Stimulated activated CD8-positive, alpha-beta memory T cell treated with anti-CD3 and anti-CD28 coated beads, Interleukin-7, amount 100 ng/mL, for 48 hours (primary cell): ENCODE measurements at places on chromosomes 5 and 9.
A peak's percentile ranks its signal among the peaks of the same experiment; 100 is the strongest.

DNA sequence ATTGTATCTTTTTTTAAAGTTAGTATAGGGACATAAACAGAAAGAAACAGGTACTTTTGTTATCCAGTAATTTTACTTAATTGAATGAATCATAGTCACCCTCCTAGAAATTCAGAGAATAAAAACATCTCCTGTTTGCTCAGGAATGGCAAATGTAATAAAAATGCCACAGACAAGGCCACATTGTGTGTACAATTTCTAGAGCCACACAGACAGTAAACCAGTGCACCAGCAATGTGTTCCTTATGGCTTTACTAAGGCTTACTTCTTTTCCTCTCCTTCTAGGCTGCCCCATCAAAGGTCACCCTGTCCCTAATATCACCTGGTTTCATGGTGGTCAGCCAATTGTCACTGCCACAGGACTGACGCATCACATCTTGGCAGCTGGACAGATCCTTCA is 145.5 kb downstream of the SAXO1 start:
- DNase-seq, result no peak

- DNase-seq, result no peak
Observed at GRCh38 chr9:77161966-77162365, 15.4 kb upstream of the VPS13A start.

DNA sequence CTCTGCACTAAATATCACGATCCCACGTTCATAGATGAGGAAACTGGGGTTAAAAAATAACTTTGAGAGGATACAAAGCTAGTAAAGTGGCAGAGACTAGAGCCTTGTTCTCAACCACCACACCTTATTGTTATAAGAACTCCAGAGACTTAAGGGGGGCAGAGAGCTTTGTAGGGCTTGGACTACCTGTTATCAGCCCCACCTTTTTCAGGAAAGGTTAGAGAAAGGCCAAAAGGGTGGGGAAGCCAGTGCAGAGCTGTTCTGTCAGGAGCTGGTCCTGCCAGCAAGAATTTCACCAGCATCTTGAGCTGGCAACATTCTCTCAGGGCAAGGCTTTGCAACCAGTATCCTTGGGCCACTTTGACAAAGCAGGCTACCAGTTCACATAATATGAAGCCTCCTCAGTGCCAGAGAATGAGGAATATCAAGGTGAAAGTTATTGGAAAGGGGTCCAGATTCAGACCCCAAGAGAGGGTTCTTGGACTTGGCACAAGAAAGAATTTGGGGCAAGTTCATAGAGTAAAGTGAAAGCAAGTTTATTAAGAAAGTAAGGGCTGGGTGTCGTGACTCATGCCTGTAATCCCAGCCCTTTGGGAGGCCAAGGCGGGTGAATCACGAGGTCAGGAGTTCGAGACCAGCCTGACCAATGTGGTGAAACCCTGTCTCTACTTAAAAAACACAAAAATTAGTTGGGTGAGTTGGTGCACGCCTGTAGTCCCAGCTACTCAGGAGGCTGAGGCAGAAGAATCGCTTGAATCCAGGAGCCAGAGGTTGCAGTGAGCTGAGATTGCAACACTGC is 66.2 kb upstream of the CLINT1 start:
- DNase-seq, result no peak

GRCh38 chr9:131008909-131009618 is at the start of gene LAMC3:
TSS of gene LAMC3 (plus strand) at chr9:131009174. CDS start at chr9:131009215, 41 bp downstream.
- DNase-seq, result no peak

GRCh38 chr5:110638970-110639902 is 87.2 kb downstream of the TMEM232 start:
- no peak for DNase-seq

DNA sequence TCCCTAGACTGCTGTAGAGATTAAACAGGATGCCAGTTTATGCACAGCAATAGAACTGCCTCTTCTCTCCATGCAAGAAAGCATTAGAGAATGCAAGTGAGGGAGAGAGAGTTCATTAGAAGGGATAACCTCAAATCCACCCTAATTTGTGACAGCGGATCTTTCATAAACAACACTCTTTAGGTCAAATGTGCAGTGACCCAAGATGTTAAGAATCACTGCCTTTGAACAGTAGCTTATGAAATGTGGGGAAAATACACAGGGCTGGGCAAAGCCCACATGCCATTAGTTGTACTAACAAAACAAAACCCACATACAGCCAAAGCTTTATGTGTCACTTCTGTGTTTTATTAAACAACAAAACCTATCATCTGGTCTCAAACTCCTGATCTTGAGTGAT is 36.2 kb upstream of the POU4F3 start:
- no peak for DNase-seq

- no peak for DNase-seq
Observed at GRCh38 chr5:132365213-132365612, 4.3 kb upstream of the SLC22A5 start.

DNA sequence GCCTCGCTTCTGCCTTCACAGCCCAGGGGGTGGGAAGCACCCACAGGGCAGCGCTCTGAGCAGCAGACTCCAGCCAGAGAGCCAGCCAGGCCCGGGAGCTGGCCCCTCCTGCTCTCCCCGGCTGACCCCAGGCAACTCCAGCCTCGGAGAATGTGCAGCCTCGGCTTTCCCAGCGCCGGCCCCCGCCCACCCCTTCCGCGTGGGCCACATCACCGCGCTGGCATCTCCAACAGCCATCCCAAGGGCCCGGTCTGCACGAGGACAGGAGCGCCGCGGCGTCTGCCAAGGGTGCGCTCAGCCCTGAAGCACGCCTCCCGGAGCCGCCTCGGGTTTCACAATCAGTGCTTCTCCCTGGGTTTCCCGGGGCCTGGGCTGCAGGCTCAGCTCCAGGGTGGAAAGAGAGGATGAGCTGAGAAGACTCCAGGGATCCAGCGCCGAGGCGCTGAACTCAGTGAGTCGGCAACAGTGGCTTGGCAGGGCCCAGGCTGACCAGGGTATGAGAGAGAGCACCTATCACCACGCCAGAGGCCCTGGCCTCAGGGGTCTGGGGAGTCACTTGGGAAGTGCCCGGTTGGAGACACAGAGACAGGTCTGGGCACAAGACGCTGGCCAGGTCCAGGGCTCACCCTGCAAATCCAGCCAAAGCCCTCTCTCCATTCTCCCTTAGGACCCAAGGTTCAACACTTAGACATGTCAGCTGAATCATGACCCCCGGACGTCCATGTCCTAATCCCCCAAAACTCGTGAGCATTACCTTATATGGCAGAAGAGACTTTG is 79.6 kb downstream of the ADAMTS2 start:
- DNase-seq, result no peak

DNA sequence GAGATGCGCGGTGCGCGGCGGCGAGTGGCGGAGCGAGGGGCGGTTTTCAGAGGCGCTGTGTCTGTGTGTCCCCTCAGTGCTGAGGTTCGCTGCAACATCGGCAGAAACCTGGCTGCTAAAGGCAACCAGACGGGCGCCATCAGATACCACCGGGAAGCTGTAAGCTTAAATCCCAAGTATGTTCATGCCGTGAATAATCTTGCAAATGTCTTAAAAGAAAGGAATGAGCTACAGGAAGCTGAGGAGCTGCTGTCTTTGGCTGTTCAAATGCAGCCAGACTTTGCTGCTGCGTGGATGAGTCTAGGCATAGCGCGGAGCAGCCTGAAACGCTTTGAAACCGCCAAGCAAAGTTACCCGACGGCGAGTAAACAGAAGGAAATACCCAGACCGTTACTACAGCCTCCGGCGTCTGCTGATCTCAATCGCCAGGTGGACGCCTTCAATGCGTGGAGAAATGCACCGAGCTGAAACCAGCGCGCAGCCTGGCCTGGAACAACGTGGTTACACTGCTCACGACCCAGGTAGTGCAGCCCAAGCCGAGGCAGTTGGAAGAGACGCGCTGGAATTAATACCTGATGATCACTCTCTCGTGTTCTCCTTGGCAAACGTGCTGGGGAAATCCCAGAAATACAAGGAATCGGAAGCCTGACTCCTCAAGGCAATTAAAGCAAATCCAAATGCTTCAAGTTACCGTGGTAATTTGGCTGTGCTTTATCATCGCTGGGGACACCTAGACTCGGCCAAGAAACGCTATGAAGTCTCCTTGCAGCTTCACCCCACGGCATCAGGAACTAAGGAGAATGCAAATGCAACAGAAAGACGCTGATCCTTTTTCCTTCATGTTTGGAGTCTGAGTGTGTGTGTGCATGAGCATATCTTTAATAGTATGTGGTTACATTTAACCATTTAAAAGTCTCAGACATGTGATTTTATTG is 15.9 kb downstream of the OR2V1 start:
- DNase-seq, result no peak

- no peak for DNase-seq
Observed at GRCh38 chr9:14313951-14314423, at the start of gene NFIB. TSS of gene NFIB (minus strand) at chr9:14314141. CDS start at chr9:14313511, 630 bp downstream.

GRCh38 chr5:159669559-159669958 is 246.7 kb upstream of the ADRA1B start:
- no peak for DNase-seq

DNA sequence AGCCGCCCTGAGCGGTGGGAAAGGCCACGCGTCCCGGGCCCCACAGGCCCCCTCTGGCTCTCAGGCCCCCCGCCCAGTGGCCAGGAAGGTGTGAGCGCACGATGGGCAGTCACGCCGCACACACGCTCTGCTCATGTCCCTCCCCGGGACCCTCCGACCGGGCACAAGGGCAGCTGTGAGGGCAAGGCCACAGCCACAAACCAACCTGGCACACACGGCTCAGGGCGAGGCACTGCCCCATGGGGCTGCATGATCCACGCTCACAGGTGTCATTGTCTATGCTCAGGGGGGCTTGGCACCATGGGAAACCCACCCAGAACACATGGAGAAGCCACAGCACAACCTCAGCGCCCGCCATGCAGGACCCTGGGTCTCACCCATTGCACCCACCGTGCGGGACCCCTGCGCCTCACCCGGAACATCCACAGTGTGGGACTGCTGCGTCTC is 51.3 kb downstream of the SLC12A7 start:
- DNase-seq, result no peak

DNA sequence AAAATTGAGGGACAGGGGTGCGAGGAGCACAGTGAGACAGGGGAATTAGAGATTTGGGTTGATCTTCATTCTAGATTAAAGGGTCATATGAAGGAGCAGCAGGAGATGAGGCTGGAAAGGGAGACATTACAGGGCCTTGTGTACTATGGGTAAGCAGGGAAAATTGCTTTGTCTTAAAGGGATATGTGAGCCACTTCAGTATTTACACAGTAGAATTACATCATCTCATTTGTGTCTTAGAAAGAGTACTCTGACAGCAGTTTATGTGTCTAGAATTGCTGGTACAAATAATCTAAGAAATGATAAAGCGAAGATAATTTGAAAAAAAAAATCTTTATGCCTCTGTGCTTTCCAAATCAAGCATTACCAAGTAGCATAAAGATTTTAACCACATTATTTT is 287.0 kb upstream of the ARRDC3 start:
- no peak for DNase-seq

- DNase-seq, result no peak
Observed at GRCh38 chr5:9832921-9833320, 202.8 kb upstream of the TAS2R1 start.

DNA sequence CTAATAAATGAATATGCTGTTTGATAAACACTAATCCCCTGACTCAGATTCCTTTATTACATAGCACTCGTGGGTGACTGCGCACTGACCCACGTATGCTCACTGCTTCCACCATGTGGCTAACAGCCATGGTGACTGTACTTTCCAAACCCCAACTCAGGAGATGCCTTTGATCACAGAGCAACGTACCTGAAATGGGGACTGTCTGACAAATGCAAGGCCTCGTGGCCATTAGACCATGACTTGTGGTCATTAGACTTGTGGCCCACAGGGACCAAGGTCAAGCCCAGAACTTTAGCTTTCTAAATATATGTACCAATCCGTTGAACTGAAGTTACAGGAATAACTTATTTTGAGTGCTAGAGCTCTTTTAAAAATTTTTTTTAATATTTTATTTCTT is 46.6 kb downstream of the CYFIP2 start:
- DNase-seq, result peak; percentile 47
